SK-N-DZ (cell line): ENCODE measurements at places on chromosomes 3 and 15.

DNA sequence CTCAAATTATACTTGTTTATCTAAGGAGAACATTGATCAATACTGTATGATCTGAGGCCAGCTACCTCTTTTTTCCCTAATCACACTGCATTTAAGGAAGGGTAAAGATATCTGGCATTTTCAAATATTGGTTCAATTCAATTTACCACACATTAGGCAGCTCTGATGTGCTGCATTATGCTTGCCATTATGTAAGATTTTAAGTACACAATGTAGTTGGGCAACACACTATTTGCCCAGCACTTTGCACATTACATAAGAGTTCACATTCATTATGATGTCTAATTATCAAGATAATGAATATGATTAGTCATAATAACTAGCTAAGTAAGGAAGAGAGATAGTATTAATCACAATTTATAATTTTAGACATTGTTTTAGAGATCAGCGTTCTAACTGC, 196.3 kb downstream of the BCHE start:
- DNase-seq = no peak

GRCh38 chr3:169760479-169760878, 4.4 kb downstream of the TERC start:
- no peak for DNase-seq

DNA sequence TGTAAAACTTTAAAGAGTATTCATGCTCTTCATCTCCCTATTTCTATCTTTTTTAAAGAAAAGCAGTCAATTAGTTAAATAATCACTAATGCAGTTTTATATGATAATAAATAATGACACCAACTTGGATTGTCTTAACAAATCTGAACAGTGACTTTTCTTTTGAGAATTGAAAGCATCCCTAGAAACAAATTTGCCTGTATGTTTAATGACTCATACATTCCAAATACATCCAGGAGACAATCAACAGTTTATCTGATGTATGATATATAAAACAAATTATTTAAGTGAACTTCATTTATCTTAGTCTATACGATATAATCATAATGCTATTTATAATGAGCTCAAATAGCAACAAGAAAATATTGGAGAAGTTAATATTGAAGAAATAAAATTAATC, 78.0 kb downstream of the ALCAM start:
- DNase-seq = no peak

DNA sequence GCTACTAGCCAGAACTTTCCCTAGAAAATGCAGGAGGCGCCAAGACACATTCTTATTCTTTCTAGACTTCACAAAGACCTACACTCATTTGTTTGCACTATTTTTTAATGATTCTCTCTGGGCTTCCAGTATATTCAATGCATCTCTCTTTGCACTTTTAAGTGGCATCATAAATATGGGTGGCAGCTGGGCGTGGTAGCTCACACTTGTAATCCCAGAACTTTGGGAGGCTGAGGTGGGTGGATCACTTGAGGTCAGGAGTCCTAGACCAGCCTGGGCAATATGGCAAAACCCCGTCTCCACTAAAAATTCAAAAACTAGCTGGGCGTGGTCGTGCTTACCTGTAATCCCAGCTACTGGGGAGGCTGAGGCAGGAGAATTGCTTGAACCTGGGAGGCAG, 5.6 kb upstream of the GCNT3 start:
- DNase-seq = no peak

DNA sequence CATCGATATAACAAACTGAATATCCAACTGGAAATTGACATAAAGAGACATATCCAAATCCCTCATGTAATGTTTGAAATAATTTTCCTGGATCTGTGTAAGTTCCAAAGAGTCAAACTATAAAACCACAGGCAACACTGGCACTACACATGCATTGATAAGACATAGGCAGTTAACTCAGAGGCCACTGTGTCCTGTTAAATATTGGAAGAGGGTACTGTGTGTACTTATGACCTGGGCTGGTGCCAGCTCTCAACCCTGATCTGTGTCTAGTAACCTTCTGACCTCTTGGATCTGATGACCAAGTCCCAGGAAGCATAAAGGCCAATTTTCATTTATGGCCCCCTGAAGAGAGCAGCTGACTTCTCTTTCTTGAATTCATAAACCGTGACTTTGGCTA, 4.5 kb downstream of the NR1I2 start:
- no peak for DNase-seq

- peak; percentile 86 for DNase-seq
These were observed 296.3 kb downstream of the UACA start for GRCh38 chr15:70466895-70467529.

DNA sequence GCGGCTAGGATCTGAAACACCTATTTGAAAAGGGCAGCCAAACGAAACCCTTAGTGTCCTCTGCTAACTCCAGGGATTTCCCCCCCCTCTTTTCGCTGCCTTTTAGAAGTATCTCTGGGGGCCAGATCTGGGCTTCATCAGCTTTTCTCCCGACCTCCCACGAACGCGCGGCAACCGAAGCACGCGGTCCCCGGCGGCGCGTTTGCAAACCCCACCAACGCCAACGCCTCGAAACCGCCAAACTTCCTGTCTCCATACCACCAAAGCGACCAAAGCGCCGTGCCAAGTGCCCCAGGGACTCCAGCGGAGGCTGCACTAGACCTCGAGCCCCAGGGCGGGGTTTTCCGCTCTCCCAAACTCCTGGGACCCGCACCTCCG, 155.8 kb upstream of the FRMD4B start:
- DNase-seq = peak; percentile 38

- DNase-seq = no peak
These were observed 6.7 kb downstream of the LPCAT4 start for GRCh38 chr15:34360298-34360697.

DNA sequence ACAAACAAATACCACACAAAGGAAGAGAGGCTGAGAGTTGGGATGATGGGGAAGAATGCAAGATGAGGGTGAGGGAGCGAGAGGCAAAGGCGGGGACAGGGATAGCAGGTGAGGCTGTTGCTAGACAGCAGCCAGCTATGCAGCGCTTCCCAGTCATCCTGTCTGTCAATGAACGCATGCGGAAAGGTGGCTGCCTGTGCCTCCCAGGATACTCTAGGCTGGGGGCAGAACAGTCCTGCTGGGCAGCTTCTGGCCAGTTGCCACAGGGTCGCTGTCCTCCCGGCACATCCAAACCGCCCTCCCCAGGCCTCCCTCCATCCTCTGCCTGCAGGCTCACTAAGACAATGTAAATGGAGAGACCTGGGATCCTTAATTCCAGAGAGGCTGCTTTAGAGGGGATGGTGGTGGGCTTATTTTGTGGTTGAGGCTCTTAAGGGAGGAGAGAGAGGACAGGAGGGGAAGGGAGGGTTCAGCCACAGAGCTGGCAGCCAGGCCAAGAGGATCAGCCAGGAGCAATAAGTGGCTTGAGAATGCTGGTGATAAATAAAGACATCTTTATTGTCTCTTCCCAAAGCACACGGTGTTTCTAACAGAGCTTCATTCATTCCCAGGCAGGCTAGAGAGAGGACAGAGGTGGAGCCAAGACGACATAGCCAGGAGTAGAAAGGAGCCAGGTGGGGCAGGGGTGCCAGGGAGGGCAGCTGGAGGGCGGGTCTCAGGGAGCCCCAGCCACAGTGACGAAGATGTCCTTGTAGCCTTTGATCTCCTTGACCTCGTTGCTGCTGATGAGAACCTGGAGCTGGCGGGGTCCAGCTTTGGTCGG, 9.2 kb upstream of the TGM5 start:
- no peak for DNase-seq

GRCh38 chr15:74226761-74227540, 9.2 kb upstream of the CCDC33 start:
- no peak for DNase-seq

DNA sequence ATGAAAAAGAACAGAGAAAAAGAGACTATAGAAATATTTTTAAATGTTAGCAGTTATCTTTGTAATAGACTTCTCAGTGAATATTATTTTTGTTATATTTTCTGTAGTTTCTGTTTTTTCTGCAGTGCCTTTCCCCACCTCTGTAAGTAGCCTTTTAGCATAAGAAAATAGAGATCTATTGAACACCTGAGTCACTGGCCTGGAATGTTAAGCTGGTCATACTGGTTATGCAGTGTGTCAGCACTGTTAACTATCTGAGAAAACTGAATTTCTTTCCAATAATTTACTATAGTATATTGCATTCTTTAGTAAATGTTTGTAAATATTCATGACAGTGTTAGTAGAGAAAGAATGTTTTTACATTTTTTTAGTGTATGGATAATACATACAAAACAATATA, 79.8 kb downstream of the NECTIN3 start:
- DNase-seq = no peak

DNA sequence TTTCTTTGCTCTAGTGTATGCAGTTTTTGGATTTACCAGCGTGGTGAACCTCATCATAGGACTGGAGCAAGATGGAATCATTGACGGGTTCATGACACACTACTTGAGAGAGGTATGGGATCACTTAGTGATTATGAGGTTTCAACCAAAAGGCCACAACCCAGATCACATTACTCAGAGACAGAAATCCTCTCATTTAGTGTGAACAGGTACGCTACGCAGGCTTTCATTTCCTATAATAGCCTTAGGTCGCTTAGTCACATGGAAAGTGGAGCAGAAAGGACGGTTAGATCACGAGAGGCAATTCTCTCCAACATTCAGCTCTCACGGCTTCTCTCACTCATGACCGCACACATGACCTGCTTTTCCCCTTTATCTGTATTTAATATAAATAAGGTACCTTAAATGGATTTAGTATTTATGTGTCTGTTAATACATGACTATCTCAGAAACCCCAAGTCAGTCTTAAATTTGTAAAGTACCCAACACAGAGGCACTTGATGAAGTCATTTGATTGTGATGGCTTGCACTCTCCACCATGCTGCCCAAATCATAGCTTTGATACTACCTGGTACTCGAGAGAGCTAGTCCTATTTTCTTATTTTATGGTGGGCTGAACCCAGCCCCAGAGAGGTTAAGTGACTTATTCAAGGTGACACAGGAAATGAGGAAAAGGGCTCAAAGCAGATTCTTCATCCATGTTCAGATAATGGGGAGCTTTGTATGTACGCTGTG, 8.6 kb downstream of the TM6SF1 start:
- DNase-seq = no peak

GRCh38 chr3:136909187-136909586, 47.2 kb downstream of the NCK1 start:
- DNase-seq = no peak

DNA sequence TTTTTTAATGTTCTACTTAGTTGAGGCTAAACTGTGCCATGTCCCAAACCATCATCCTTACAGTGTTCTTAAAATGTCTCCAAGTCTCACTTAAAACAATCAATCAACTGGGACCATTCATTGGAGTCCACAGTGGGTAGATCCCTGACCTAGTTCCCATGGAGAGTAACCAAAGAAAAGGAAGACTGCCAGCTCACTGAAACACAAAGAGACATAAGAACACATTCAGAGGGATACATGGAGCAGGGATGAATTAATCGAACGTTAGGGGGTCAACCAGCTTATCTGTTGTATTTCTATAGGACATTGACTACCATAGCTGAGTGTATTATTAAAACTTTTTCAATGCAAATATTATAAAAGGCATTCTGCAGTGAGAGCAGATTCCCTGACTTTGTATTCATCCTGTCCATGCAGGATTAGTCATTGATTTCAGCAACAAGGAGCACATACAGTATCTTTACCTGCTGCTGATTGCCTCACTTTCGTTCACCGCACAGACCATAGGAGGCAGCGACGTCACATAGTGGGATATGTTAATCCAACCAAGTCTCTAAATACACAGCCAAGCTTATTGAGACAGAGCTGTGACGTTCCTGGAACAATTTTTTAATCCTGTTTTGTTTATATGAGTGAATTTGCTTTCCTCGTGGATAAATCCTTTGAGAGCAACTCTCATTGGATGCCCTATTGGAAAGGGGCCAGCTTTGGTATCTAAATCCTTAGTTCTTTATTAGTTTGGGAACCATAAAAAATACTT, 364.9 kb upstream of the RBMS3 start:
- DNase-seq = peak; percentile 65

DNA sequence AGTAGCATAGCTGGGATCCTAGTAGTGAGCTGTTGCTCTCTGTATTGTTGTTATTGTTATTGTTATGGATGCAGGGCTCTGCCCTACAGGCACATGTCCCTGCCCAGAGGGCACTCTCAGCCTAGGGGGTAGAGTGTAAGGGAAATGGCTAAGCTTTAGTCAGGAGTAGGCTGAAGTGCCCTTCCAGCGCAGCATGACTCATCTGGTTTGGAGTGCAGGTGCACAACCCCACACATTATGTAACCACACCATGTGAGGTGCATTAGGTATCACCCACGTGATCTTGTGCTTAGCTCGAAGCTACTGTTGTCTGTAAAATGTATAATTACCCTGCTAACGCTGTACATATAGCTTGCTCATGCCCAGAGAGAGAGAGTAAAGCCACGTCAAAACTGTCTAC, 48.3 kb upstream of the TIPARP start:
- DNase-seq = no peak

DNA sequence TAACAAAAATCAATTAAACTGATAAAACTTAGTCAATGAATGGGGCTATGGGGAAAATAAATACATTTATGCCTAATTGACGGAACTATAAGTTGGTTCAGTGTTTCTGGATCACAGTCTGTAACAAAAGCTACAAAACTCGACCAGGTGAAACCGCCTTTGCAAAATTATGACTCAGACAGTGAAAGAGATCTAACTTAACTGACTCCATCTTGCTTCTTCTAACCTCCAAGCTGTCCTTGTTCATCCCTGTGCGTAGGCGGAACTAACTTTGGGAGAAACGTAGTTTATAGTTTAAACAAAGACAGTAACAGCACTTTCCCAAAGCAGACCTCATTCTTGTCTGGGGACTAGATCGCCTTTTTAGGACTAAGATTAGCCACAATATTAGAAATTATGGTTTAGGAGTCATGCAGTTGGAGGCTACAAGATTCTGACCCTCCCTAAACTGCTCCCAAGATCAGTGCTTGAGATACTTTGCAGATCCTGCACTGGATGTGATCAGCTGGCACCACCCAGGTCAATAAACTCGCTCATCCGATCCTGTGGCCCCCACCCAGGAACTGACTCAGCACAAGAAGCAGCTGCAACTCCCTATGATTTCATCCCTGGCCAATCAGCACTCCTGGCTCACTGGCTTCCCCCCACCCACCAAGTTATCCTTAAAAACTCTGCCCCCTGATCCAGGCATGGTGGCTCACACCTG, 7.2 kb upstream of the MFGE8 start:
- no peak for DNase-seq

GRCh38 chr3:141870091-141870687, 6.3 kb upstream of the ATP1B3 start:
- no peak for DNase-seq

DNA sequence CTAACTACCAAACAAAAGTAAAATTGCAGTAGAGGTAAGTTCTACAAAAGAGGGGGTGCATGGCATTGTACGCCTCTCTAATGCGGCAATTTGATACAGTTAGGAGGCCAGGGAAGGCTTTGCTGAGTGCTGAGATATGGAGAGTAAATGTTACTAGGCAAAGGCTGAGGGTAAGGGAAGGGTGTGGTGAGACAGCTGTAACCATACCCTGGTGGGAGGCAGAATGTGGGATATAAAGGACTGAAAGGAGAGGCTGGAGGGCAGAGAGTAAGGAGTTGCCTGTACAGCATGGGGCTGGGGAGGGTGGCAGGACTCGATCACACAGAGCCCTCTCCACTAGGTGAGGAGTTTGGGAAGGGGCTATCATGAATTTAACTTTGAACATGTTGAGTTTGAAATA, 106.3 kb downstream of the PDCD6IP start:
- no peak for DNase-seq

GRCh38 chr3:65020281-65021160, 332.7 kb upstream of the ADAMTS9 start:
- DNase-seq = no peak

GRCh38 chr3:62833538-62833937, 41.7 kb downstream of the CADPS start:
- no peak for DNase-seq
